NCI-H774 (cell line): ENCODE measurements at places on chromosomes 12 and 14.

DNA sequence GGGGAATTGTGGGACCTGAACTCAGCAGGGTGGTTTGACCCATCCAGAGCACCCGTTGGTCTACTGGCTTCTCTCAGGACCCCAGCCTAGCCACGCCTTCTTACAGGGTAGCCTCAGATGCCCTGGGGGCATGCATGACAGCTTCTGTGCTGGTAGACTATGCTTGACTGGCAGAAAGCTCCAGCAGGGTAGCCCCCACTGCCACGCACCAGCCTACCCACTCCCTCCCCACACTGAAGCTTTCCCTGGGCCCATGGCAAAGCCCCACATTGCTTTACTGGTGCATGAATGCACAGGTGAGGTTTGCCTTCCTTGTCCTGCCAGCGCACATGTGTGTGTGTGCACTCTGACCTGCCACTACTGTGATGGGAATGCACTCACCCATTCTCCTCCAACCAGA, 772.2 kb downstream of the LRFN5 start:
- no peak for DNase-seq

- no peak for DNase-seq
These were observed 26.3 kb downstream of the LDHB start for GRCh38 chr12:21631367-21631766.

GRCh38 chr12:121033625-121034349, 5.3 kb downstream of the OASL start:
- DNase-seq: peak; percentile 6

GRCh38 chr14:89078021-89078795, 253.8 kb downstream of the TTC8 start:
- DNase-seq: no peak

DNA sequence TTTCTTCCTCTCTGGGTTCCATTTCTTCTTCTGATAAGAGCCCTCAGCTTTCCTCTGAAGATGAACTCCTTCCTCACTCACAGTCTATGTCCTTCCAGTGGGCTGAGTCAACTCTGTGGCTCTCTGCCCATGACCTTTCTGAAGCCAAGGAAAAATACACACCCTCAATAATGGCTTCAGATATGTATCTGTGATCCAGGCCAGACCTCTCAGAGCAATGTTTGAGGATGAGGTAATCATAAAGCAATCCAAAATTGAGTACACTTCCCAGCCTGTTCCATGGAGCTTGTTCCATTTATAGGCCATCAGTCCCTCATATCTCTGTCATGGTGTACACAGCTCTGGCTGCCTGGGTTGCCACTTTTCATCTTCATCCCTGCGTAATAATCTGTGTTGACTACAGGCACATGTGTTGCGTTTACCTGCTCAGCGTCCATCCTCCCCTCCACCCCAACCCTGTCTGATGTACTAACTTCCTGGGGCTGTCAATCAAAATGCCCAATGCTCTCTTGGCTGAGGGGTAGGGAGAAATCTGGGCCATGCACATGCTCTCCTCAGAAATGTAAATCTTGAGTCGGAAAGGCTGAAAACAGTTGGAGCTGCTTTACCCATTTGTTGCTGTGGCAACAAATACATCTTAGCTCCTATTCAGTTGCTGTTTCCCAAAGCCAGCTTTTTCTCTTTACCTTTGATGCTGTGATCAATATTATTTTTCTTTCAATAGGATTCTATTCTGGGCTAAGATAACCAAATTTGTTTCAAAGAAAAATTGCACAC, 377.8 kb upstream of the TMEM132C start:
- DNase-seq: no peak

DNA sequence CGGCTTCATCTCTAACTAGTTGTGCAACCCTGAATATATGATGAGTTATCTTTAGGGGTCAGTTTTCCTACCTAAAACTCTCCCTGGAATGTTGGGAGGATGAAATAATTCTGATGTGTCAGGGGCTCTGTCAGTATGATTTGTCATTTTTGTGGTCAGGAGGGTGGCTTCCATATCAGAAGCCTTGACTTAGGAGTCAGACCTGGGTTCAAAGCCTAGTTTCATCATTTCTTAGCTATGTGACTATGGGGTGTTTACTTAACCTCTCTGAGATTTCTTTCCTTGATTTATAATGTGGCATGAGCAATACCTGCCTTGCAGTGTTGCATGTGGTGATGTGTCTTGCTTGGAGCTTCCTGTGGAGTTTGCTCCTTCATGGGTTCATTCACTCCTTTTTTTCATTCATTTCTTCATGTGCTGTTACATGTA, 146.8 kb downstream of the CHST11 start:
- no peak for DNase-seq

DNA sequence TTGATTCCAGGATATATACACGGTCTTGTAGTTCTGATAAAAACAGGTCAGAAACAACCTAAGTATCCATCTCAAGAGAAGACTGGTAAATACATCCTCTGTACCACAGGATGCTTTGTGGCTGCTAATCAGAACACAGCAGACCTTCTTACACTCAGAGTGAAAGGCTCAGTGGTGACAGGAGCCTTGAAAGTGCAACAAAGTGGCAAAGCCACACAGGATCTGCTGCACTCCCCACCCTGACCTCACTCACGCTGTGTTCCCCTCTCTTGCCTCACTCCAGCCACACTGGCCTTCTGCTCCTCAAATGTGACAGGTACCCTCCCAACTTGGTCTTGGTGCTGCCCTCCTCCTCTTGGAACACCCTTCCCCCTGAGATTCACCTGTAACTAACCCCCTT, 98.1 kb upstream of the GRIP1 start:
- no peak for DNase-seq

DNA sequence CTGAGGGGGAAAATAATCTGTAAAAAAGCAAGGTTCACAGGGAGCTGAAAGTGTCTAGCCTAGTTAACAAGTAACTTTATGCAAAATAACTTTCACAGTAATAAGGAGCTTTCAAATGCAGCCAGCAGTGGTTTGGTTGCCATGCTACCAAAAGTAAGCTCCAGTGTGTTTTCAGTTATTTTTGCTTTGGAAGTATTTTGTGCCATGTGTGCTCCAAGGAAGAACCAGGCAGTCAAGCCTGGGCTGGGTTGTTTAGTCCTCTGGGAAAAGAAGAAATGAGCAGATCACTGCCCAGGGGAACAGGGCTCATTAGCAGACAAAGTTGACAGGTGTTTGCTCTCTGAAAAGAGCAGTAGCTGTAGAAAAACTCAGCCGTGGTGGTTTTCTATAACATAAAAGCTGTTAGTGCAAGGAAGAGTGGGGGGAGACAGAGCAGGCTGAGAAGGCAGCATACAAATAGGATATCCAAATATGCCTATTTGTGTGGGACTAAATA, 92.8 kb upstream of the TMTC2 start:
- DNase-seq: no peak

DNA sequence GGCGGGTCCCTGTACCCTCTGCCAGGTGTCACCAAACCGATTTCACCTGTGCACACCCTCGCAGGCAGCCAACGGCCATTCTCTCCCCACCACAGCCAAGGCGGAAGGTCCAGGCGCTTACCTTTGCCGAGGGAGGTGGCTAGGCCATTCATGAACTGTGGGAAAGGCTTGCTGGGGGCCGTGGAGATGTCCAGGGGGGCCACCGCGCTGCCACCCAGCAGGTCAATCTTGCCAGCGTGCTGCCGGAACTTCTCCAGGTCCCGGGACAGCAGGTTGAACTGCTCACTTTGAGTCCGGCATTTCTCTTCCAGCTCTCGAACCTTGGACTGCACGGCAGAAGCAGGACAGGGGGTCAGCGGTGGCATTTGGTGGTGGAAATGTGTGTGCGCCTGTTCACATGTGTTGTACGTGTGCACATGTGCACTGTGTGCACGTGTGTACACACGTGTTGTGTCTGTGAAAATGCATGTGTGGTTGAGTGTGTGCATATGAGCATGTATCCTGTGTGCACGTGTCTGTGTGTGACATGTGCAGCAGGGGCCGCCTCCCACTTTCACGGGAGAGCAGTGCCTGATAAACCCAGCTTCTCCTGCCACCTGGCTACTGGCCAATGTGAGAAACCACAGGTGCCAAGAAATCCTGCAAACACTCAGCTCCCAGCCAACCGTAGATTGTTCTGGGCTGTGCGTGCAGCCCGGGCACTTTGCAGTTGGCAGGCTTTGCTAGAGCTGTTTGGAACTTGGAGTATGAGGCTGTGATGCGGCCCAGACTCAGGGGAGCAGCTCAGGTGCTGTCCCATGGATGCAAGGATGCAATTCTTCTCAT, 118.9 kb downstream of the PIWIL1 start:
- peak; percentile 27 for DNase-seq

GRCh38 chr12:46133751-46134150, 135.1 kb downstream of the SLC38A1 start:
- DNase-seq: no peak

DNA sequence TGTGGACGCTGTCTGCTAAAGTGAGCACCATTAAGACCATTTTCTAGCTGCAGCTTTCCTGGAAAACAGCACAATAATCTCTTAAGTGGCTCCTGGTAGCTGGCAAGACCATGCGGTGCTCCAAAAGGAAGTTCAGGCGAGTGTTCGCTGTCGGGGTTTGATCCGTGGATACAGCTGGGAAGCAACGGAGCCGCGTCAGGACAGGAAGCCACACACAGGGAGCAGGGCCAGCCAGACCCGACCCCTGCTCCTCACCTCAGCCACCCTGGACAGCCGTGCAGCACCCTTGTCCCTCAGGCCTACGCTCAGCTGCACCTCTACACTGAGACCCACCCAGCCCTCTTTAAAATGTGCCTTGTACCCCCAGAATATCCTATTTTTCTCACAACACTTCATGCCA, 19.4 kb downstream of the ZFYVE21 start:
- DNase-seq: no peak

GRCh38 chr12:26939953-26940352, 1.7 kb downstream of the FGFR1OP2 start:
- no peak for DNase-seq

- DNase-seq: no peak
These were observed 30.0 kb upstream of the ANP32D start for GRCh38 chr12:48442179-48442847.

- peak; percentile 62 for DNase-seq
These were observed 61.5 kb downstream of the TSPAN11 start for GRCh38 chr12:30988086-30988485.

DNA sequence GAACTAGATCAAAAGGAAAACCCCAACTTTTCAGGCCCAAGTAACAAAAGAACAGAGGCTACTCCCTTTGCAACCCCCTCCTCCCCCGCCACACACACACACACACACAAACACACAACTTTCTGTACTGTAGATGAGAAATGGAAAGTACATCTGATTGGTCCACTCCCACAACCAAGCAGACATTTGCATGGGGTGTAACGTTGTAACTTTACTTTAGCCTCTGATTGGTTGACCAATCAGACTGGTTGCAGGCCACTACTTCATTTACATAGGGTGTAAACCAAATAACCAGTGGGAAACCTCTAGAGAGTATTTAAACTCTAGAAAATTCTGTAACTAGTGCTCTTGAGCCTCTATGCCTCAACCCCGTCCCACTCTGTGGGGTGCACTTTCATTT, 425.5 kb downstream of the GXYLT1 start:
- DNase-seq: no peak

DNA sequence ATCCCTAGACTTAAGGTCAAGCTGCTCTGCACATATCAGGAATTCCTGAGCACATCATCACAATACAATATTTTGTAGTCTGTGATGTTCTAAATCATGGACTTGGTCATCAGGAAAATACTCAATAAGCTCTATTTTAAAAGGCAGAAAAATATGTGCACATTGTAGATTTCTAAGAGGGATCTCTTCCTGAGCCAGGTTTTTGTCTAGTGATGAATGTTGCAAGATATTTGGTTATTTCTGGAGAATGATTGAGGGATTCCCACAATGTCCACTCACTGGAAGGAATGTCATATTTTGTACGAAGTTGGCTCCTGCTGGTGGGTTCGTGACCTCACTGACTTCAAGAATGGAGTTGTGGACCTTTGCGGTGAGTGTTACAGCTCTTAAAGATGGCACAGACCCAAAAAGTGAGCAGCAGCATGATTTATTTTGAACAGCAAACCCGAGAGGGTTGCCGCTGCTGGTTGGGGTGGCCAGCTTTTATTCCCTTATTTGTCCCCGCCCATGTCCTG, 300.9 kb upstream of the DCN start:
- DNase-seq: no peak

DNA sequence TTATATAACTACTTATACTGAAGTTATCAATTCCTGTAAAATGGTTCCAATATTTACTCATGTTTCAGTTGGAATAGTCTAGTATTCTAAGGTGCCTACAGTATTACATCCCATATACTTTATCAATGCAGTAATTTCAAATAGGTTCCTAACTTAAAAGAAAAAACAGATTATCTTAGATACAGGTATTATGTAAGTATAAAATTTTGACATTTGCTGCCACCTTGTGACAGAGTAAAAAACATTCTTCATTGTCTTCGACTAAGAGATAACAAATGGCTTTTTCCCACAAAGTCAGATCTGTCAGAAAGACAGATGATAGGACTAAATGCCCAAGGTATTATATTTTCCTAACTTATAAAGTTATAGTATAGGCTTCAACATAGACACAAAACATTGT, 78.7 kb downstream of the TXNDC16 start:
- DNase-seq: no peak

- no peak for DNase-seq
These were observed 704.2 kb upstream of the TMEM132C start for GRCh38 chr12:127562816-127563215.

DNA sequence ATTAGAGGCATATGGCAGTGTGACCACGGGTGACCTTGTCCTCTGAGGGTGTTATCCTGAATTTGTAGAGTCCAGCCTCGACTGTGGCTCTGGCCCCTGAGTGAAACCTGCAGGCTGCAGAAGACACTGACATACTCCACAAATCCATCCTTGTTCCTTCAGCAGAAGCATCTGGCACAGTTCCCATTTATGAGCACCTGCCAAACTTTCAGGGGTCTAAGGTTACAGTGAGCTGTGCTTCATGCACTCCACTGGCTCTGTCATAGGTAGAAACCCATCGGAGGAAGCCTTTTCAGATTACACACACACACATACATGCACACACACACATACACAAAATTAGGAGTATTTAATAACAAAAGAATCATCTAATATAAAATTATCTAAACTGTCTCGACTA, 13.6 kb upstream of the NUAK1 start:
- DNase-seq: no peak

DNA sequence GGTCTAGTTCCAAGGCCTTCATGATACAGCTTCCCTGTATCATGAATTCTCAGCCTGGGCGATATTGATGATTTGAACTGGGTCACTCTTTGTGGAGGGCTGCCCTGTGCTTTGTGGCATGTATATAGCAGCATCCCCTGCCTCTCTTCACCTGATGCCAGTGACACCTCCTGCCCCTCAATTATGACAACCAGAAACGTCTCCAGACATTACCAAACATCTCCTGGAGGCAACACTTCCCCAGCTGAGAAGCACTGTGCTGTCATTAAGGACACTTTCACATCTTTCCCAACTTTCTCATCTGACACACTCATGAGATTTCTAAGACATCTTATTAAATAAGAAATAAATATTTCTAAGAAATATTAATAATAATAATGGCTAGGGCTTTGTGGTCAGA, 315.3 kb downstream of the BCL11B start:
- DNase-seq: no peak

GRCh38 chr14:89757313-89757939, 197.1 kb downstream of the EFCAB11 start:
- DNase-seq: no peak
